ENCODE measurements at places on chromosomes 2 and 18.

- DNase-seq: no peak
Observed at GRCh38 chr2:124875627-124876244, 850.6 kb downstream of the CNTNAP5 start.

DNA sequence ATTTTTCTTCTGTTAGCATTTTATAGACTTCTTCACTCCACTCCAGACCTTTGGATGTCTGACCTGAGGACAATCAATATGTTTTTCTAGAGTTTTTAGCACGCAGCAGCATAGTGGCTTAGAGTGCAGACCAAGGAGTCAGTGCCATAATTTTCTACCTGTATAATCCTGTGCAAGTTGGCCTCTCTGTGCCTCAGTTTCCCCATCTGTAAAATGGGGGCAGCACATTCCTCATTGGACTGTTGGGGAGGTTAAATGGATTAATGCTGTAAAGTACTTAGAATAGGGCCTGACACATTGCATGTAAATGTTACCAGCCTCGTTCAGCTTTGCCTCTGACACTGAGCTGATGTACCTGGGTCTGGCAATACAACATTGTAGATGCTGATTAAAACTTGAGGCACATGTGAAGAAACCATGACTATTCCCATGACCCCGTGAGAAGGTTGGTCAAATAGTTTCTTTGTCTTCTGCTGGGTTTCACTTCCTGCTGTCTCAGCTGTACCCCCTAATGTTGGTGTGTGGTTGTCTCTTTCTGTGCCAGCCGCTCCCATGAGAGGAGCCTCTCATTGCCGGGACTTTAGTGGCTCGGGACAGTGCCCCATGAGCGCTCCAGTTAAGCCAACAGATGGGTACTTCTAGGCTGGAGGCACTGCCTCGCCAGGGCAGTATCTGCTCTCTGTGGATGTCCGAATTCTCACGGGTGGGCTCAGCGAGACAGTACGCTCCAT is 125.3 kb downstream of the SH3RF3 start:
- DNase-seq: no peak

- DNase-seq: no peak
Observed at GRCh38 chr2:83844490-83844889, 614.6 kb downstream of the SUCLG1 start.

- DNase-seq: no peak
Observed at GRCh38 chr2:219210196-219210885, 3.8 kb downstream of the ZFAND2B start.

- DNase-seq: no peak
Observed at GRCh38 chr18:62088156-62088555, 98.7 kb downstream of the PIGN start.

GRCh38 chr18:61817086-61817485 is 75.7 kb downstream of the RNF152 start:
- no peak for DNase-seq

GRCh38 chr2:223591596-223591995 is 10.6 kb downstream of the SCG2 start:
- no peak for DNase-seq

DNA sequence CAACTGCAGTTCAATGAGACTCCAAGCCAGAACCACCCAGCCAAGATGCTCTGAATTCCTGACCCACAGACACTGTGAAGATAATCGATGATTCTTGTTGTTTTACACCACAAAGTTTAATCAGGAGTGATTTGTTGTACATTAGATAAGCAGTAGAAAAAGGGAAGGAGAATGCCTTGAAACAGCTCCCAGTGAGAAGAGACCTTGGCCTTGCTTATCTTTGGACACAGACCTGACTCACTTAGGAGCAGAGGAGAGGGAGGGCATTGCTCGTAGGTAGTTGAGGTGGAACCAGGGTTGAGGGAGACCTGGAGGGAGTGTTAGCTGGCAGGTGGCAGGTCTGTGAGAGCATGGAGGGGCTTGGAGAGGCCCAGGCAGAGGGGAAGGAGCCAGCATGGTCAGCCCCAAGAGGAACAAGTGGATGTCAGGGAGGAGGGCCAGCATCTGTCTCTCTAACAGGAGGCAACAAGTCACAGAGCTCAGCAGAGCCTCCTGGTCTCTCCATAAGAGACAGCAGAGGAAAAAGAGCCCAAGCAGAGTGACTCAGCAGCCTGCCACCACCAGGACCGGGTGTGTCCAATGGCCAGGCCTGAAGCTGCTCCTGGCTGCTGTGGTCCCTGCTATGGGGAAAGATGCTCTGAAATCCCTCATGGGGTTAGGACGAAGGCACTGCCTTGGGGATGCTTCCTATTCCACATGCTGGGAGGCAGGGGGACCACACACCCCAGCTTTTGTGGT is 161.6 kb upstream of the CAPN13 start:
- DNase-seq: no peak

- DNase-seq: peak; percentile 51
Observed at GRCh38 chr2:239009589-239009961, 161.7 kb downstream of the TWIST2 start.

DNA sequence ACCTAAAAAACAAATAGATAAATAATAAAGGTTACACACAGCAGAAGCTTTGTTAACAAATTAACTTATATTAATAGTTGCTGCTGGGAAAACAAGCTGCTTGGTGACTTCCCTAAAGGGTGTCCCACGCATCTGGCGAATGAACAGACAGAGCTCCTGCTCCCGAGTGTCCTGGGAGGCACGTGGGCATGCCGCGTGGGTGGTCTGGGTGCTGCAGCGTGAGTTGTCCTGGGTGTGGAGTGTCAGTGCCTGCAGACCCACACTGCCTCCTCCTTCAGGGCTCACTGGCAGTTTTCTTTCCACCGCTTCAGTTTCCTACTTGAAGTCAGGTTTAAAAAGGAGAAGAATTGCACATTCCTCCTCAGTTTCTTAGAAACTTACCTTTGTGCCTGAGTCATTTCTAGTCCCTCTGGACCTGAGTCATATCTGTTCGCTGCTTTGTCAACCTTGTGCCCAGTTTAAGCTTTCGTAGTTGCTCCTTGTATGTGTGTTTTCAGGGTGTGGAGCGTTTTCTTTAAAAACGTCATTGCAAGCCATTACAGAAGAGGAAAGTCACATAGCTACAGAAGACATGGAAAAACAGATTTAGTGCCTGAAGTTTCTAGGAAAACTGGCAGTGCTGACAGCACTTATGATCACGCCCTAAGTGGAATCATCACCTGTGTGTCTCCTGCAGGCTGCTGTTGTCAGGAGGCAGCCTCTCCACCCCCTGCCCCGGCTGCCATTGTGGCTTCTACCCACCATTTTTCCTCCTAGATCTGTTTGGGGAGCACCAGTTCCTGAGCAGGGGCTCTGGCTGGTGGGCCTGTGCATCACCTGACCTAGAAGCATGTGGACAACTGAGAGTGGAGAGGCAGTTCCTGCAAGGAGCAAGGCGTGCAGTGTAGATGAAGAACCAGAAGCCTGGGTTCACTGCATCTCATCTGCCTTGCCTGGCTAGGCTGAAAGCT is 24.5 kb downstream of the IMPA2 start:
- DNase-seq: no peak

- DNase-seq: no peak
Observed at GRCh38 chr2:137776697-137777096, 187.6 kb upstream of the HNMT start.

DNA sequence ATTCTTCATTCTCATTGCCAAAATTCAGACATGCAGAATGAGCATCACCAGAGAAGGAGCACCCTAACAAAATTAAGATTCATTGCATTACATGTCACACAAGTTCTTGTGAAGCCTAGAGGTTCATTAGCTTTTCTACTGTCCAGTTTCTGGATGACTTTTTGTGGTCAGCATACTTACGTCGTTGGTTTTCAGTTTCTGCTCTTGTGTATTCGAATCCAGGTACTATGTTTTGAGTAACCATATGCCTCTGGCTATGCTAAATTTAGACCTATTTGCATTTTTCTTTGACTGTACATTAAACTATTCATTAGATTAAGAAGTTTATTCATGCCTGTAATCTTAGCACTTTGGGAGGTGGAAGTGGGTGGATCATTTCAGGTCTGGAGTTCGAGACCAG is 251.3 kb downstream of the PARD3B start:
- no peak for DNase-seq

- no peak for DNase-seq
Observed at GRCh38 chr18:64149916-64150438, 1.1 kb upstream of the LINC00305 start.

GRCh38 chr18:40877096-40877495 is 1077.9 kb upstream of the PIK3C3 start:
- no peak for DNase-seq

DNA sequence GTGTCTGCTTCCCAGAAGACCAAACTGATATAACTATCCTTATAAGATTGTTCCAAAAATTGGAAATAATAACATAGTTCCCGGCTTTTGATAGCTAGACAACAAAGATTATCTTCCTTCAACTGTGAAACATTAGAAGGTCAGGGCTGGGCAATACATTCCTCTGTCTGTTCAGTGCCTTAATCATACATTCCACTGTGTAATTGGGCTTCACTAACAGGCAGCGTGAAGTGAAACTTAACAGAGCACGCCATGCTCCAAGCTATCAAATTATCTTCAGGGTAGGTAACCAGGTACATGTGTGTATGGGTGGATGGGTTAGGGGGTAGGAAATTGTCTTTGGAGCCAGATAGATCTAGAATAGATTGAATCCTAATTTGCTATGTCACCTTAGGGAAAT is 23.5 kb upstream of the ARL5A start:
- DNase-seq: no peak

GRCh38 chr18:71374294-71375000 is 1085.6 kb downstream of the SOCS6 start:
- no peak for DNase-seq

- DNase-seq: peak; percentile 52
Observed at GRCh38 chr2:127100251-127101047, 6.5 kb downstream of the BIN1 start.

DNA sequence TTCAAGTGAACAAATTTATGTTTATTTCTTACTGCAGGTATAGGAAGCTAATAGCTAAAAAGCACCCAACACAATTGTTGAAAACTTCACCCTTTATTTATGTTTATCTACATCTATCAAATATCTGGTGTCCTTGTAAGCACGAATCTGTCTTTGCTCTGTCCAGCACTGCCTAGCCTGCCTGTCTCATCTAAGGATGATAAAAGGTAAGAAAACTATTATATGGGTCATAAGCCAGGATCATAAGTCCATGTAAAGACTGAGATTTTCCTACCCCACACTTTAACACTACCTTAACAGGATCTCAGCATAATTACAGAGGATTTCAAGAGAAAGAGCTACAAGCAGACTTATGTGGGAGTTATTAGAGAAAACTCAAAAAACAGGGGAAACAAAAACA is 365.6 kb upstream of the TMEFF2 start:
- no peak for DNase-seq

DNA sequence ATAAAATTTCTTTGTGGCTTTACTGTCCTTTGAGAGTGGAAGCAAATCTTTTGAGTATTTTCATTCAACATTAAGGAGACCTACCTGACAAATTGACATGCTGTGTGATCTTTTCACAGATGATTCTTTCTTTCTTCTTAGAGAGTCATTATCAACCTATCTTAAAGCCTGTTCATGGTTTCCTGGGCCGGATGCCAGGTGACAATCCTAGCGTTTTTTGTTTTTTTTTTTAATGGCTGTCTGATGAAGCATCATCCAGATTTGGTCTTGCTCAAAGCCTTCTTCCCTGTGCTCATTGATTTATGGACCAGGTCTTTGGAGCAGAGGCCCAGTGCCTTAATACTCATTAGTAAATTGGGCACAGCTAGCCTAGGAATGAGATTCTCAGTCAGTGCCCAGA is 9.8 kb upstream of the MGAT5 start:
- no peak for DNase-seq

- DNase-seq: no peak
Observed at GRCh38 chr2:65666156-65666725, 233.8 kb upstream of the SPRED2 start.

DNA sequence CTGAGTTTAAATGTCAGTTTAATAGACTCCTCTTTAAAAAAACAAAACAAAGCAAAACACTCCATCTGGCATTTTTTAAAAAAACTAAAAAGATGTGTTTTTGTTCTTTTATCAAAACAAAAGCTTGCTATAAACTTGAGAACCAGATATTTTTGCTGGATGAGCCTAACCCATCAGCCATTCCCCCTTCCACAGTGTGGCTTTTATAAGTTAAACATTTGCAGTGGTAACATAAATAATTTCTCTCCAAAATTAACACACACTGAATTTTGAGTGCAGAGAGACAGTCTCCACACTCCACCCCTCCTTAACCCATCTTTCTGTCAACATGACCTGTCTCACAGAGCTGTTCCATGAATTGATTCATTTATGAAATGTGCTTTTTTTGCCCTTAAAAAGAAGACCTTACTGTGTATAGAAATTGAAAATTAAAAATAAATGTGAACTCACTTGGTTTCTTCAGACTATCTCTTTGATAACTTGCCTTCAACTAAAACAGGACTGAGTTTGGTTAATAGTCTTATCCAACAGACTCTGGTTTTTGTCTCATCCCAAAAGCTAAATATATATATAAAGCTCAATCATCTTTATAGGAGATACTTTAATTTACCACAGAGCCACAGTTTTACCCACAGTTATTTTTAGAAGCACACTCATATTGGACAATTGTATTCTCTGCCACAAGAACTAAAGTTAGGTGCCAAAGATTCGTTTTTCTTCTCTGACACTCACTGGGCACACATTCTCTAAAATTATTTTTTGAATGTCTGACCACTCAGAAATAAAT is 64.8 kb upstream of the STK39 start:
- no peak for DNase-seq

GRCh38 chr2:120722246-120722567 is 13.5 kb upstream of the GLI2 start:
- DNase-seq: no peak

- DNase-seq: no peak
Observed at GRCh38 chr2:12389344-12390045, 327.2 kb upstream of the TRIB2 start.

DNA sequence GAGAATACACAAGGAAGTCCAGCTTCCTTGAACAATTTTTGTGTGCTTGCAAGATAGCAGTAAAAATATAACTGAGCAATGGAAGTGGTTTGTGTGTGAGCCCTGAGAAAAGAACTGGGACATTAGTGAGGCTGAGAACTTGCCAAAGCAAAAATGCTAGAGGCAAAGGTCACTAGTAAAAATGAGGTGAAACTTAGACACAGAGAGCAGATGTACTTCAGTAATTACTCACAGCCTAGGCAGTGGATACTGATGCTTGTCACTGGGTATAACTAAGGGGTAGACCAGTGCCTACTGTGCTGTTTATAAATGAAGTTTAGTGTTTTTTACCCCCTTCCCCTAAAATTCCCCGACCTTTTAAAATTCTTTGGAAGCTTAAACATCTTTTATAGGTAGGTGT is 450.1 kb downstream of the LPIN1 start:
- DNase-seq: no peak

DNA sequence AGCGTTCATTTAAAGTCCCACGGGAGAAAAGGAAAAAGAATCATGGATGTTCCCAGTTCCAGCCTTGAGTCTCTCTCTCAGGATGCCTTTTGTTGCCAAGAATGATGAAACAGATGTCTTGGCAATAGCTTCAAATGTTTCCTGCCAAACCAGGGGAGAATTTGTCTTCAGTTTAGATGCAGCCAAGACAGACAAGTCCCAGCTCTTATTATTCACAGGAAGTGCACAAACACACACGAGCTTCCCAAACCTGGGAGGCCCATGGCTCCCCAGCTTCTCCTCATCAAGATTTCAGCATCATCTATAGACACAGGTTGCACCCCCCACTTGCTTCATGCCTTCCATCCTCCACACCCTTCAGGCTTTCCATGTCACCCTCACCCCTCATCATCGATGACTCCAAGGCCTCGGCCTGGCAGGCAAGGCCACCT is 45.9 kb downstream of the HS1BP3 start:
- DNase-seq: peak; percentile 52

GRCh38 chr2:113370478-113371091 is 66.9 kb upstream of the ZNG1B start:
- peak; percentile 74 for DNase-seq

- DNase-seq: no peak
Observed at GRCh38 chr2:181314551-181314950, 142.6 kb upstream of the ITGA4 start.

All from sciatic nerve (tissue), 2 donors.